ENCODE measurements at places on chromosomes 3 and 15. TPM values are rescaled to one million over a fixed set of nuclear protein-coding genes. Genes with fewer than 3 reads are reported as not detected.

The LTK gene
- total RNA-seq, result not detected

The UBE3A gene
- total RNA-seq, result 64.7 TPM

The IL16 gene
- 0.50 TPM for total RNA-seq

The HHATL gene
- not detected for total RNA-seq

The CCR1 gene
- 0.27 TPM for total RNA-seq

The SEC11A gene
- total RNA-seq, result 175 TPM

The DNASE1L3 gene
- total RNA-seq, result not detected

The TRIM42 gene
- not detected for total RNA-seq

The PLD1 gene
- 7.5 TPM for total RNA-seq

DNA sequence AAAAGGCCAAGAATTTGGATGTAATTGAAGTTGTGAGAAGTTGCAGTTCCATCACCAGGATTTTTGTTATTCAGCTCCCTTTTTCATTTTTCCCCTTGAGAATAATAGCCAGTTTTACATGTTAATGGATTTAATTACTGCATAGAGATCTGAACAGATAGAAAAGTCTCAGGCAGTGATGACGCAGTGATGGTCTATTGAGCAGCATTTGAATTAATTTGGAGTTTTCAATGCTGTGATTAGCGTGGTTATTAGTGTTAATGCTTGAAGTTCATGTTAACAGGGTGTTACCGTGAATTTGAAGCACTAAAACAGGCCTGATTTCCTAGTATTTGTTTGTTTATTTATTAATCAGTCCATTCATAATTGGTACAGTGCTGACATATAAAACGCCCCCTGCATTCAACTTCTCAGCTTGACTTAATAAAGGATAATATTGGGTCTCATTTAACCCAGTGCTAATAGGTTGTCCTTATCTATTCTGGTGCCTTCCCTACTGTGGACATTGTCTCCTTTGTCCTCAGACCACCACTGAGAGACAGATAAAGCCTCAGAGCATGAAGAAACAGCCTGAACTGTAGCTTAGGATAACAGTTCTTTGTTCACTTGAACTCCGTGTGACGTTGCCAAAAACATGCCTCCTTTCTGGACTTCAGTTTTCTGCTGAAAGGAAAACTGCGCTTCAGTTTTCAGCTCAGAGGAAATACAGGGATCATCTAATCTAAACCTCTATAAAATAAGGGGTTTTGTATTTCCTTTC lies 82.4 kb downstream of the RTP4 start:
- no peak for DNase-seq

- DNase-seq, result no peak
Observed at GRCh38 chr3:128575777-128576176, 74.8 kb downstream of the RPN1 start.

- DNase-seq, result no peak
Observed at GRCh38 chr15:80127911-80128310, 24.9 kb upstream of the FAH start.

DNA sequence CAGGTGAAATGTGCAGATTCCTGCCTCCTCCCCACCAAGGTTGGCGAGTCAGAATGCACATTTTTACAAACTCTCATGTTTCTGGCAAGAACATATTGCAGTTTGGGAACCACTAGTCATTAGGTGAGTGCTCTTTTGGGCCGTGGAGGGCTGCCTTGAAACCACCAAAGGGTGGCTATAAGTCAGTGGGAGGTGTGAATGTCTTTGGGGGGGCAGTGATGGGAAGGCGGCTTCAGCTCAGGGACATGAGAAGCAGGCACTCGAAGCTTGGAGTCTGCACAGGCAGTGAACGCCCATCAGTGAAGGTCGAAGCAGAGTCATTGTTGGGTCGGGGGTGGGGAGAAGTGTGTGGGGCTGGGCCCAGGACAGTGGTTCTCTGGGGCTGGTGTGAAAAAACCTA lies 1.1 kb downstream of the NOX5 start:
- DNase-seq, result no peak

GRCh38 chr3:113912552-113913236 lies 35.1 kb upstream of the ZDHHC23 start:
- peak; percentile 79 for DNase-seq

DNA sequence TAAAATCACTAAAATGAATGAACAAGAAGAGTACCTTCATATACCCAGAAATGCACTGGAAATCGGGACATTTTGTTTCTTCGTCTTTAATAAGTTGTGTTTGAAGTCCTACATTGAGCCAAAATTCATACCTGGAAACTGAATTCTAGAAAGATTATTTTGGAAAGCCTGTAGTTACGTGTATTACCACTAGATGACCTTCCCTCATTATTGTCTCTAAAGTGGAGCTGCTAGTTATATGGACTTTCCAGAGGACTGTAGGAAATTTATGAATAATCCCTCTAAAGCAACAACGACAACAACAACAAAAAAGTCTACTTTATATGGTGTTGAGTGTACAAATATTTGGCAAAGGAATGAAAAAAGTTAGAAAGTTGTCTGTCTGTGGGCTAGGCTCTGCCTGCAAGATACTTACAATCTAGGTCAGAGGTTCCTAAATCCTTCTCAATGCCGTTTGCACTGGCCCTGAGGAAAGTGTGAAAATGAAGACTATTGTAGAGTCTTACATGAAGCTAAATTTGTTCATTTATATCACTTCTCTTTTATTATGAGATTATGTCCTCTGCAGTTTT lies 234.8 kb upstream of the NR2E3 start:
- DNase-seq, result no peak

- DNase-seq, result no peak
Observed at GRCh38 chr3:195542316-195542697, 818 bp downstream of the PPP1R2 start.

GRCh38 chr3:129749692-129750091 lies 143.2 kb upstream of the PLXND1 start:
- no peak for DNase-seq

GRCh38 chr3:15649858-15650257 lies 48.3 kb downstream of the BTD start:
- DNase-seq, result no peak

GRCh38 chr15:69586721-69587120 lies 134.1 kb downstream of the RPLP1 start:
- DNase-seq, result no peak

DNA sequence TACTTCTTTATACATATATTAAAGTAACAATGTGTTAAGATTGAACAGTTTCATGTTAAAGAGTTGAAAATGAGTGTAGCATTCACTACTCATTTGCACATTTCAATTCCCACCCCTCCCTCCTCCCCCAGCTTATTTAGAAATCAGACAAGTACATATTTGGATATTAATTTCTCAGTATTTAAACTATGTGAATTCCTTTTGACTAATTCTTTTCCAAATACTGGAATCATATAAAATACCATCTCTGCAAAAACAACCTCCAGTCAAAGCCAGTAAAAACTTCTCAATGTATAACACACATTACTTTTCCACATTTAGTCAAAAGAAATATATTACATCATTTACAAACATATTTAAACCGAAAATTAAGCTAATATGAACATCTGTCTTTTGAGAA lies 25.5 kb upstream of the SHC4 start:
- no peak for DNase-seq

- no peak for DNase-seq
Observed at GRCh38 chr3:160018959-160019358, 30.3 kb downstream of the IL12A start.

- no peak for DNase-seq
Observed at GRCh38 chr3:117586161-117586560, 876.6 kb downstream of the TUSC7 start.

- DNase-seq, result peak; percentile 56
Observed at GRCh38 chr15:89781891-89782618, 5.9 kb downstream of the MESP2 start.

DNA sequence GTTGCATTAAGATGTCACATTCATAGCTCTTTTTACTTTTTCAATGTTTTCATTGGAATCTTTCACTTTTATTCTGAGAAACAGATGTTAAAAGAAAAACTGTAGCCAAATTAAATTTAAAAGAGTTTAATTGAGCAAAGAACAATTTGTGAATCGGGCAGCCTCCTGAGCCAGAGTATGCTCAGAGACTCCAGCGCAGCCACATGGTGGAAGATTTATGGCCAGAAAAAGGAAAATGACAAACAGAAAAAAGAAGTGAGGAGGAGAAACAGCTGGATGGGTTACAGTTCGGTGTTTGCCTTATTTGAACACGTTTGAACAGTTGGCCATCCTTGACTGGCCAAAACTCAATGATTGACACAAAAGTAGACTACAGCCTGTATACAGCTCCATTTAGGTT lies 33.8 kb upstream of the RAB11A start:
- DNase-seq, result no peak

DNA sequence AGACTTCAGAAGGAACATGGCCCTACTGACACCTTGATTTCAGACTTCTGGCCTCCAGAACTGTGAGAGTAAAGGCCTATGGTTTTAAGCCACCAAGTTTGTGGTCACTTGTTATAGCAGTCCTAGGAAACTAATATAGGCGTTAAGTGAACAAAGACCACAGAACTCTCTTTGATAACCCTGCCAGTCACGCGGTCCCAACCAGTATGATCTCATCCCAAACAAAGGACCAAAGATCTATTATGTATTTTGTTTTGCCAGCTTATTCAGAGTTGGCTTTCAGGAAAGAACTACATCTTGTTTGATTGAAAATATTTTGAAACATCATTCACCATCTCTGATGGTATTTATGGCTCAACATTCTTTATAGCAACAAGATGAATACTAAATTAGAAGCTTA lies 294.4 kb upstream of the SLCO3A1 start:
- DNase-seq, result peak; percentile 17

DNA sequence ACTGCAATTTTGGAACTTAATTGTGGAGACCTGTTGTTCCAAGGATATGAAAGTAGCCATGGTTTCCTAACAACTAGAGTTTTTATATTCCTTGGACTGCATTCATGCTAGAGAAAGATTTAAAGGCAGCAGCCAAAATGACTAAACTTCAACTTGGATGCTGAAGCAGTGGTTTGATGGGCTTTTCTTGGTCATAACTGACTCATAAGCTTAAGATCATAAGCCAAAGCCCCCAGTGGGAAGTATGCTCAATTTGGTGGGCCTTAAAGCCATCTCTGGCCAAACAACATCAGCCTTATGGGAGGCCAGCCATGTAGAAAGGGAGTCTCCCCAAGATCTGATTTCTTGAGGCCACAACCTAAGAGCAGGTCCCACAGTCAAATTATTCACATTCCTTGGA lies 80.2 kb downstream of the ZNF280D start:
- no peak for DNase-seq

DNA sequence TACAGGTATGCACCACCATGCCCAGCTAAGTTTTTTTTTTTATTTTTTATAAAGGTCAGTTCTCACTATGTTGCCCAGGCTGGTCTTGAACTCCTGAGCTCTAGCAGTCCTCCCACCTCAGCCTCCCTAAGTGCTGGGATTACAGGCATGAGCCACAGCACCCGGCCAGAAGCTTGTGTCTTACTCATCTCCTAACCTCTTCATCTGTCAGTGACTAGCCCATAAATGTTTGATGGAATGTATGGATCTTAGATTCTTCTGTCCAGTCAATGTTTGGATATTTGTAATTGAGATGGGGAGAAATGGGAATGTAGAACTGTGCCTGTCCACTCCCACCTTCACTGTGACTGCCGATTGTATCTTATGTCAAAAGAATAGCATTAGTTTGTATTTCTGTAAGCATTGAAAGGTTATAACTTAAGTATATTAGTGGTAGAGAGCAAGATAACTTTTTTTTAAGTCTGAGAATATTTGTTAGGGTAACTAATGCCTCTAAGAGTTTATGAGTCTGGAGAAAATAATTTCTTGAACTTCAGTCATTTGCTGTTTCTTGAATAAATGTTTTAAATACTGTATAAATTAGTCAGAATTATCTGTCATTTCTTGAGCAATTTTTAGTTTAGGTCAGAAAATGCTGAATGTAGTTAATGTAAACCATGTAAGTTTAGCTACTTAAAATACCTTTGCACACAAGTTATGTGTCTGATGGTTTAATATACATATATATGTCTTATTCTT lies 215.3 kb upstream of the CGNL1 start:
- DNase-seq, result peak; percentile 47

GRCh38 chr15:93859176-93859575 lies 372.2 kb upstream of the MCTP2 start:
- DNase-seq, result no peak

All from HT1080 (cell line).